ENCODE measurements at places on chromosomes 3 and 15. TPM values are rescaled to one million over a fixed set of nuclear protein-coding genes. Genes with fewer than 3 reads are reported as not detected.

The CD200 gene
- total RNA-seq: 17.7 TPM

The CPA3 gene
- 16.1 TPM for total RNA-seq

The FBXL2 gene
- 10.1 TPM for total RNA-seq

The PLCB2 gene
- 29.0 TPM for total RNA-seq

The FETUB gene
- total RNA-seq: 0.90 TPM

The DLEC1 gene
- total RNA-seq: 0.51 TPM

The TM4SF1 gene
- total RNA-seq: 219 TPM

The ADAM10 gene
- 80.3 TPM for total RNA-seq

The GOLGA8T gene
- total RNA-seq: not detected

The LTK gene
- 0.46 TPM for total RNA-seq

The C3orf22 gene
- not detected for total RNA-seq

The FBXL22 gene
- 36.8 TPM for total RNA-seq

The DOCK3 gene
- total RNA-seq: 0.60 TPM

The ERICH6 gene
- not detected for total RNA-seq

The AQP9 gene
- total RNA-seq: 4.0 TPM

The SEMA6D gene
- total RNA-seq: 3.6 TPM

The ACAN gene
- total RNA-seq: 13.5 TPM

- DNase-seq: no peak
These were observed 217.7 kb downstream of the ATP8B4 start for GRCh38 chr15:49901321-49901720.

- DNase-seq: peak; percentile 20
These were observed 41.5 kb downstream of the TBC1D2B start for GRCh38 chr15:78035861-78036476.

DNA sequence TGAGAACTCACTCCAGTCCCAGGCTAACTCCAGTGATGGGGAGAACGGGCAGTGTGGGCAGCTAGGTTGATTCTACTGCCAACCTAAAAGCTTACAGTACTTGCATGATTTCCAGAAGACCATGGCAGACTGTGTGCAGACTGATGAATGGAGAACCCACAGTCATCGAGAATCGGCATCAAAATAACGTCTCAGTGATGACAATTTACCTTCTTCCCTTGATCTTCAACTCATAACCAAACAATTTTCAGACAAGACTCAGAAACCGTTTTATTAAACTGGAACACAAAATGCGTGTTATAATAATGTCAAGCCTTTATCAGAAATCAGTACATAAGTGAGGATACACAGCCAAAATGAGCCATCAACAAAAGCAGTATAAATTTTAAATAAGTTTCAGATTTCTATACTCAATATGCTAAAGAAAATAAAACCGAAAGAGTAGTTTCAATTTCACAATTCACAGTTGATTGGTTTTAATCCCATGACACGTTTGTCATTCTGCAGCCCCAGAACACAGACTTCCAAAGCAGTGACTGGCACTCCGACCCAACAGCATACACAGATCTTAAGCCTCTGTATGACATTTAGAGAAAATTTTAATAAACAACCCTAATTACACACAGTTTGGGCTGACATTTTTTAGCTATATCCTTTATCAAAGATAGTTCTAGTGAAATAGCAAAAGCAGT lies 54.5 kb downstream of the ZMAT3 start:
- DNase-seq: no peak

DNA sequence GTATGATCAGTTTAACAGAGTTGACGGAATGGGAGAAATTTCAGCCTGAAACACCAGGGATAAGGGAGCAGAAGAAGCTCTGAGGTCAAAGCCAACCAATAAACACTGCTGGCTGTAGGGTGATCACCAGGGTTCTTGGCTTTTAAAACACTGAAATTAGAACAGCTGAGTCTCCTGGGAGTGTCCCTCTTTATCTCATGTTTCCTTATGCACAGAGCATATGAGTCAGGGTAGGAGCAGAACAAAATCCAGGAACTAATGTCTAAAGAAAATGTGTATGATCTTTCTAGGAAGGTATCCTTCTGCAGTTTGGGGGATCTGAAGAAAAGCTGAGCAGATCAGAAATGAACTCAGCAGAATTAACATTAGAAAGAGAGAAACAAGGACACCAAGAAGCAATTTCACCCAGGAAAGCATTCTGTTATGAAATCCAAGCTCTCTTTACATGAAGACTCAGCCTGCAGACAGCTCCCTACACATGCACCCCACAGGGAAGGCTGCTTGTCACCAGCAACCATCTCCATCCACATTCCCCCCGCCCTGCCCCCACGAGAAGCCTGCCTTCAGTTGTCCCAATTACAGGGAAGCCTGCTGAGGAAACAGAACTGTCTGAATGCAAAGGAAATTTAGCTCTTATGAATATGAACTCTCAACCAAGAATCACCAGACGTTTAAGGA lies 469.7 kb downstream of the PDCD6IP start:
- DNase-seq: no peak

DNA sequence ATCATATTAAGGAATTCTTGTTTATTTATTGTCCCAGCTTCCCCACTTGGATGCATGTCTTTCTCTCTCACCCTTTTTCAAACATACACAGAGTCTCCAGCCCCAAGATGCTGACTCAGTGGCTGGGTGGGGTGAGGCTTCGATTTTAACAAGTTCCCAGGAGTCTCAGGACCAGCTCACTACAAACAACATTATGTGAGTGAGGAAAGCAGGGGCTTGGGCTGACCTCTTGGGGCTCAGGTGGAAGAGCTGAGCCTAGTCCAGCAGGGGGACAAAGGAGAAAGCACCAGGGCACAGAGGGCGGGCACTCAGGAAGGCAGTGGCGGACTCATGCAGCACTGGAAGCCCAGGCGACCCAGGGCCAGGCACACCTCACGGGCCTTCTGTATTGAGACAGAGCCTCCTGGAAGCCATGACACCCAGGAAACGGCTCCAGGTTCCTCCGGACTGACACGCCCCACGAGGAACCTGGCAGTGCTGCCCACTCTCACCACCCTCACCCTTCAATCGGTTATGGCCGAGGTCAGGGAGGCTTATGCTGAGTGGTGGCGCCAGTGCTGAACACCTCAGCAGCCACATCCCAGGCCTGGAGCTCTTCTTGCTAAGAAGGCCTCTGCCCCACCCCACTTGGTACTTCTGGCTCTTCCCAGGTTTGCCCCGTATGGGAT lies 97.4 kb downstream of the LRIG1 start:
- DNase-seq: no peak

- no peak for DNase-seq
These were observed 172.7 kb upstream of the PRICKLE2 start for GRCh38 chr3:64398006-64398405.

DNA sequence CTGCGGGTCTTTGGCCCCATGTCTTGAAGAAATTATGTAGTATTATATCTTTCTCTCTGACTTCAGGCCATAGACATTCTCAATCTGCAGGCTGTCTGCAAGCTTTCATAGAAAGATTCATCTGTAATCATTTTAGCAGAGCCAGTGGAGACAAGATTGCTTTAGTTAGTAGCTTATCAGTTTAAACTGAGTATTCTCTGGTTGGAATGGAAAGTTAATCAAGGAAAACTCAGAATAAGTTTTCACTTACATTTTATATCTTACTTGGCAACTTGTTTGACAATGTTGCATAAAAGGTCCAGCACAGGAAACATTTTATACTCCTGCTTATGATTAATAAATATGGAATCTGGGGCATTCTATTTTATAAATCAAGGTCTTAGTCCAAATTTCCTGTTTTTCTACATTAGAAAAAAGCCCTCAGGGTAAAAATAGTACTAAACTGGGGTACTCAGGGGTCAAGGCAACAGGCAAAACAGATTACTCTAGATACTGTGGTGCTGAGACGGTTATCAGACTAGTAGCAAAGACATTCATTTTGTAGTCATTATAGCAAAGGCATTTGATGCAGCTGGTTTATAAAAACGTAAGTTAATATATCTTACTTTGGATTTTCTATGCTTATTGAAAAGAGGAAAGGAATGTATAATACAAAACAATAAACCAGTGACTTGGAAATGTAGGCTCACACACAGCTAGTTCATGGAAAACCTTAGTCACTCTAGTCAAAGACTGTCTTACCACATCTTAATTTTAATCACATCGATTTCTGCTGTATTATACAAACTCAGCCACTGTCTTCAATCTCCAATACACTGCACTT lies 45.2 kb upstream of the FILIP1L start:
- no peak for DNase-seq

DNA sequence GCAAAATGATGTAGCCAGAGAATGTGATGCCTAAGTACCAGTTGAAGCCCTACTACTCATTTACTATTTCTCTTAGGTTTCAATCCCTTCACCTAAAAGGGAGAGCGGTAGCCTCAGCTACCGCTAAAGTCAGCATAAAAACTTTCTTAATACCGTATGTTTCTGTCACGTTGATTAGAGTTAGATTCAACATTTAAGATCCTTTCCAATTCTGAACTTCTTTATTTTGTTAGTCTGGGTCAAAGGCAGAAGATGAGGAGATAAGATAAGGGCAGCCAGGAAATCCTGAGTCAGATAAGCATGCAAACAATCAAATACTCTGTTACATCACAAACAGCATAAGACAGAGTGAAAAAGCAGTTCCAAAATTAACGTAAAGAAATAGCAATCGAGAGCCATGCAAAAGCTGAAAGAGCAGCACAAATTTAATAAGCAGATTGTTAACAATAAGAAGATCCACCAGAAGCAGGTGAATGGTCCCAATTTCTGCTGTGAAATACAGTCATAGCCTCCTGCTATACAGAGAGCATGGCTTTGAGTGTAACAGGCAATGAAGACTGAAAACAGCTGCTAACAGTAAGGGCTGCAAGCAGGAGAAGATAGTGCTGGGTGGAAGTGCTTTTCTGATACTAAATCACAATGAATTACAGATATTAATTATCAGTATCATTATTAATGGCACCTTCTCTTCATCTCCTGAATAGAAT lies 3.0 kb downstream of the TMEM207 start:
- DNase-seq: no peak

DNA sequence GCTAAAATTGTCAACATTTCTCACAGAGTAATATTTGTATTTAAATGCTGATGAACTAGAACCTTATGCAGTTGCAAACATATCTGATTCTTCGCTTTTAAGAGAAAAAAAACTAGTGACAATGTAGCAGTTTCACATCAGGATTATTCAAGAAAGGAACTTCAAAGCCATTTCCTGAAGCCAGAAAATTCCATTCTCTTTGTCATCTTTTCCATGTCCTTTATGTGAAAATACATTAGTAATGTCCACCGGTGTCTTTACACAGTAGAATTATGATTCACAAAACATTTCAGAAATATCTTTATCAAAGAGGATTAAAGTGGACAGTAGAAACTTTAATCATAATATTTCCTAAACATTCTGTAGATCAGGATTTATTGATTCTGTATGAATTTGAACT lies 12.7 kb upstream of the LXN start:
- no peak for DNase-seq

DNA sequence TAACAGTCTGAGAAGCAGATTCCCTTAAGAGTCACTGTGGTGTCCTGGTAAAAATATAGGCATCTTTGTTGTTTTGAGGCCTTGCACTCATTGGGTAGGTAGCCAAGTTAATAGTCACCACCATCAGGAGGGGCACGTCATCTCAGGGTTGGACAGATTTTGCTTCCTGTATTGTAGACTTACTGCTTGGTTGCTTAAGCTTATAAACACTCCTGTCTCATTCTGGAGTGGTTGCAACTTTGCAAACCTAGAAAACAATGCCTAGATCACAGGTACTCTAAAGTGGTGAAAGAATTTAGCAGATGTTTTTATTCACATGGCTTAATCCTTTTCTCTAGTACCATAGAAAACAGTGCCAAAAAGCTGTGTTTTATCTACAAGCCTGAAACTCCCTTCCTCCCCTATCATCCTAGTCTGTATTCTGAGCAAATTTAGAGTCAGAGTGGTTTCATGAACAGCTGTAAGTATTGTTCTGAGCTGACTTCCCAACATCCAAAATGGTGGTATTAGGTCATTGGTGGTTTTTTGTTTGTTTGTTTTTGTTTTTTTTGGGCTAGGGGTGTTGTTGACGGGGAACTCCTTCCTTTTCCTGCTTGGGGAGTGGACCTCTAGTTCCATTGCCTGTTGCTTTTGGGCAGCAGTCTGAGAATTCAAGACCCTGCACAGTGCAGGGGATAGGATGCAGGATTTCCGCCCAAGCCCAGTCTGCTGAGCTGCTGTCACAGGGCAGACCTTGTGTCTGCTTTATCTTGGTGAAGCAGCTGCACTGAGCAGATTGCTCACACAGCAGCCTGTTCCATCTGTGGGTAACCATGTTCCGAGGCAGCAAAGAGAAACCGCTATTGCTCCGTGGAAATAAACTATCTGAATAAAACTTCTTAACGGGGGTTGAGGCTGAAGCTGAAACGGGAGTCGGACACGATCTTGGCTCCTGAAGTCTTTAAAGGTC lies 202.0 kb downstream of the AKAP13 start:
- no peak for DNase-seq

DNA sequence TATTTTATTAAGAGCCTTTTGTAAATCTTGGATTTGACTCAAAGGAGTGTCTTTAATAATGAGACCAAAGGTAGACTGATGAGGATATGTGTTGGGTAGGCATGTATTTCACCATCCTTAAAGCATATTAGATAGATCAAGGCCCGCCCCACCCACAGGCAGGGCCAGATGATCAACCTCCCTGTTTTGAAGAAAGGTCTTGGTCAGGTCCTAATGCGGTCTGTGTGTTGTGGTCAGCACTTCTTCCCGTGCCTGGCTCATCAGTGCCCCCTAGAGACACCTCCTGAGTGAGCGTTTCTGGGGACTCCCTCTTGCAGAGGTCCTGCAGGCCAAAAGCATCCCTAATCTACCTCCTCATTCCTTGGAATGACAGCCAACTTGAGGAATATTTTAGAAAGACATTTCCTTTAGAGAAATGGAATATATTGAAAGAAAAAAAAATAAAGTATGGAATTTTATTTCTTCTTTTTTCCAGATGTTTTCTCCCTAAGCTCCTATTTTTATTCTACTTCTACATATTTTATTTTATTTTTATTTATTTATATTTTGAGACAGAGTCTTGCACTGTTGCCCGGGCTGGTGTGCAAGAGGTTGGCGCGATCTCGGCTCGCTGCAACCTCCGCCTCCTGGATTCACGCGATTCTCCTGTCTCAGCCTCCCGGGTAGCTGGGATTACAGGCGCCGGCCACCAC lies 6.0 kb downstream of the TM4SF4 start:
- DNase-seq: peak; percentile 94

DNA sequence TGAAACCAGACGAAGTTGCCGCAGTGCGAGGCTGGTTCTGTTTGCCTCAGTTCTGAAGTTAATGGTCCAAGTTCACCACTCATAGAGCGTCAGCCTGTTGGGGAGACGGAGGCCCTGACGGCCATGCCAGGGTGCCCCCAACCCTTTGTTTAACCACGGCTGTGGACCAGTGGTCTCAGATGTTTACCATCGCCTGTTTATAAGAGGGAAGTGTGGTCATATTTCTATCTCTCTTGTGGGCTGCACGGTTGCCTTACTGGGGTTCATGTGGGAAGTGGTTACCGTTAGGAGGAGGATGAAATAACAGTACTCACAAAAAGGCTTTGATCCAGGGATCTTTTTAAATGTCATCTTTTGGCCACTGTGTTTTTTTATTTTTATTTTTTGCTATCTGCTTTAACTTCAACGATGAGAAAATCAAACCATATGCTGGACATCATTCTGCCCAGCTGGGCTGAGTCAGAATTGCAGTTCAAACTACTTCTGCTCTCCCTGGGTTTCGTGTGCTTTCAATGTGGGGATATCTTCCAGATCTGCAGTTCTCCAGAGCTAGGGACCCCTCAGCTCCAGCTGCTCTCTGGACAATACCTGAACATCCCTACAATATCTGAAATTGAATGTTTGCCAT lies 17.8 kb downstream of the SMAD3 start:
- DNase-seq: no peak

GRCh38 chr15:57866149-57866736 lies 159.7 kb downstream of the POLR2M start:
- peak; percentile 86 for DNase-seq

- no peak for DNase-seq
These were observed 19.1 kb upstream of the HHATL start for GRCh38 chr3:42721690-42722089.

GRCh38 chr3:179613807-179614206 lies 9.2 kb downstream of the NDUFB5 start:
- DNase-seq: no peak
